ENCODE measurements at places on chromosomes 2 and 18.
A peak's percentile ranks its signal among the peaks of the same experiment; 100 is the strongest.

DNA sequence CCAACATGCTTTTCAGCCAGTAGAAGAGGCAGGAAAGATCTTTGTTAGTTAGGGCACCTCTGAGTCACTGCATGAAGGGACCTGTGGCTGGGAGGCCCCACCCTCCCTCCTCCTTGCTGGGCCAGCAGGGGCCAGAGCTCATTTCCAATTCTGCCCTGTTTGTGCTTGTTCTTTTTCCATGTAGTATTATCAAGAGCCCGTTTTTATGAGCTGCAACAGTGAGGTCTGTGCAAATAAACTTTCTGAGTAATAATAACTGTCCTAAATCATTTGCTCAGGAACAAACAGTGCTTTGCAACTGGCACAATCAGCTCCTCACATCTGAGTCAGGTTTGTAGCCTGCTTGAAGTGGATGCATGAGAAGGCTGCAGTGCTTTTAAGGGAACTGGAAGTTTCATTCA is 128.0 kb downstream of the ARL4C start:
- no peak for DNase-seq

DNA sequence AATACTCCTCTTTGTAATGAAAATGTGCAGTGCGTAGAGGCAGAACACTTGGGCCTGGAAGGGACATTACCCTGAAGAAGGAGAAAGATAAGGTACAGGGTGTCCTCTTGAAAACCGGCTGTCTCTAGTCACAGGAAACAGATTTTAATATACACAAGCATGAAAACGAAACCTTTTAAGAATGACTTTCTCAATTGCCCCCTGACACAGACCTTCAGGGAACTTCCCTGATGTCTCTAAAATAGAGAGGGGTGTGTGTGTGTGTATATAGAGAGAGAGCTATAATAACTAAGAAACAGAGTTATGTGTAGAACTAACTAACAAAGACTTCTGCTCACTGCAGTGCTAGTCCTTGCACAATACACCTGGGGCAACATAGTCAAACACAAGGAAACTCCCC is 780.0 kb downstream of the CNTNAP5 start:
- no peak for DNase-seq

- no peak for DNase-seq
Observed at GRCh38 chr2:44549099-44549471, 187.3 kb downstream of the CAMKMT start.

GRCh38 chr2:95261602-95262001 is 12.6 kb upstream of the PROM2 start:
- peak; percentile 92 for DNase-seq

- no peak for DNase-seq
Observed at GRCh38 chr18:2976218-2977132, 36.5 kb downstream of the LPIN2 start.

GRCh38 chr18:63147973-63148372 is 171.6 kb downstream of the BCL2 start:
- DNase-seq = no peak

DNA sequence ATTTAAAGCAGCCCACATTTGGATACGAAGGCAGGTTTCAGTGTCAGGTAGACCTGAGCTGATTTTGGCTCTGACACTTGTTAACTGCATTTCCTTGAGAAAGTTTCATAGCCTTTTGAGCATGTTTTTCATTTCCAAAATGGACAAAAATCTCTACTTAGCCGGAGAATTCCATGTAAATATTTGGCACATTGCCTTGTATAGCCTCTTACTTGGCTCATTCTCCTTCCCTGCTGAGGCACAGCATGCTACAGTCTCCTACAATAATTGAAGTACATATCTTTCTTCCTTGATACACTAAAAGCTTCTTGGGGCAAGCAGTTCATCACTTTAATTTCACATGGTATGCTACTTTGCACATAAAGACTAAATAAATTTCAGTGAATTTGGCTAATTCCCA is 772.2 kb upstream of the CHAC2 start:
- no peak for DNase-seq

GRCh38 chr18:74316257-74317170 is 875 bp downstream of the C18orf63 start:
- no peak for DNase-seq

- no peak for DNase-seq
Observed at GRCh38 chr18:6423289-6423688, 8.6 kb upstream of the L3MBTL4 start.

GRCh38 chr2:218605432-218605831 is 2.3 kb upstream of the PLCD4 start:
- DNase-seq = no peak

DNA sequence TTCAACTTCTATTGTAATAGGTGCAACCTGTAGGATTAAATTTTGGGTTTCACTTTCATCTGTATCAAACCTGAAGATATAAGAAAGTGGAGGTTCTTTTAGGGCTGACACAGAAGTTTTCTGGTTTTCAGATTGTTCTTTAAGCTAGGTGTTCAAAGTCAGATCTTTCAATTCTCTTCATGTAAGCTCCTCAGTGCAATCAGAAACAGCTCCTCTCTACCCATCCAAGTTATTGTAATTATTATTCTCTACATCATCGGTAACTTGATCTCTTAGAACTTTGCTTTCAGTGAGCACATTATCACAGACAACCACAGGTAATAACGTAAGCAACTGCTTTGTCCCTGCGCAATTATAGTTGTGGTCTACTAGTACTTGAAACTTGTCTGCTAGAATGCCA is 179.4 kb downstream of the MYCN start:
- DNase-seq = no peak

DNA sequence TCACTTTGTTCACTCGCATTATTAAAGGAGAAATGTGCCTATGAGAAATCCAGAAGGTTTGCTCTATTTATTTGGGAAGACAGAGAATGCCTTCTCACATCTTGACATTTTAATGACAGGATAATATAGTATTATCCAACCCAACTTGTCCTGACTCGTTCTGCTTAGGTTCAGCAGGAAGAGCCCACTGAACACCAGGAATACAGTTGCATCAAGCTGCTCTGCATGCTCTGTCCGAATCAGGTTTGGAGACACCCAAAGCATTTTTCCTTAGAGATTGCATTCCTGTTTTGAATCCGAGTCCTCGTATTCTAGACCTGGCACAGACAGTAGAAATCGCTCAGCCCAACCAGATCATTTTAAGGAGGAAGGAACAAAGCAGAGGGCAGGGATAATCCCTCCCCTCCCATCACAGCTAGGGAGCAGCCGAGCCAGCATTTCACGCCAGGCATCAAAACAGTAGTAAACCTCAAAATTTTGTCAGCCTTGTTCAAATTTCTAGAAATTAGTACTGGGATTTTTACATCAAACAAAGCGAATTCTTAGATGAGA is 837.4 kb upstream of the ID2 start:
- DNase-seq = no peak

- no peak for DNase-seq
Observed at GRCh38 chr2:45616658-45617411, 5.8 kb upstream of the SRBD1 start.

DNA sequence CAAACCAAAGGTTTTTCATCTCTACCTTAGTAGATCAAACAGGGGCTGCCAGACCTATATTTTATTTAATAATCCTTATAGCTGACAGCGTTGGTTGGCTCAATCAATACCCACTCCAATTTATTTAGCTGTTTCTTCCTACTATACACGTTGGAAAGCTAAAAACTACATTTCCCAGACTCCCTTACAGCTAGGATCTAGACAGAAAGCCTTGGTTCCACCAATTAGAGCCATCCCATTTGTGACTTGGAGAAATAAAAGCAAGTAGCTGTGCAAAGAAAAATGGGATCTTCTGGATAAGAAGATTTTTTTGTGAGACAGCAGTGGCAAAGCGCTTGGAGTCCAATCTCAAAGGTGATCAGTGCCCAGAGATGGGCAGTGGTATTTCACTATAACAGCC is 331.3 kb upstream of the MEIS1 start:
- DNase-seq = no peak

GRCh38 chr2:190679813-190680591 is 31.1 kb downstream of the NAB1 start:
- DNase-seq = no peak

DNA sequence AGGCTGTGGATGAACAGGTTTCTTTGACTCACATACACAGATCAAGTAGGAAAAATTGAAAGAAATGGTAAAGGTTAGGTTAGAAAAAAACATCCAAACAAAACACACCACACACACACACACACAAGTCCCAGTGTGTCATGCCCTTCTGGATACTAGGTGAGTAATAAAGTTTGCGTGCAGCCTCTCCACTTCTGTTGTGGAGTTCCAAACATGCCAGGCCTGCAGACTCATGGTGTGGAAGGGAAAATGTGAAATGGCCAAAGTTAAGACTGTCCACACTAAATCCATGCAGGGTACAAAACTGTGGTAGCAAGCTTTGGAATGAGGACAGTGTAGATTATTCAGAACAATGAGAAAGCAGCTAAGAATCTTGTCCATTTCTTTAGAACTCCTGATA is 114.6 kb downstream of the IKZF2 start:
- no peak for DNase-seq

DNA sequence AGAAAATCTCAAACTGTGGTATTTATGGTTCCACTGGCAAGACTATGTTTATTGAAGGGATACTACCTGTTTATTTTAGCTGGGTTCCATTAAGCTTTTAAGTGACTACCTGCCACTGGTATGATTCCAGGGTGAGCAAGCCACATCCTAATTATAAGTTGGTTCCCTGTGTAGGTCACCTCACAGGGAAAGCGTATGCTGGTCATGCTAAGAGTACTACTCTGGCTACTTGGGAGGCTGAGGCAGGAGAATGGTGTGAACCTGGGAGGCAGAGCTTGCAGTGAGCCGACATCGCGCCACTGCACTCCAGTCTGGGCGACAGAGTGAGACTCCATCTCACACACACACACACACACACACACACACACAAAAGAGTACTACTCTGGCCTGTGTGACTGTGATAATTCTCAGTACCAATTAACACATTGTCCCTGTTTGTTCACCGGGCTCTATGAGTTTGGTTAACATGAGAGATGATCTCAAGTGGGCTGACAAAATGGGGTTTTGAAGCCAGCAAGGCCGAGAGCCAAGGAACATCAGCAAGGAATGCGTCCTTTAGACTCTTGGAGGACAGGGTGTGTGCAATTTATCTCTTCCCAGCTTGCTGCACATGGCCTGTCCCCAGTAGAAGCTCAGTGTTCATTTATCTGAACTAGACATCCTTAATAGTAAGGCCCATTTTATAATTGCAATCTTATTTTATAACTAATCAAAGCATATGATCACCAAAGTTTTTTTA is 15.2 kb upstream of the ITSN2 start:
- no peak for DNase-seq

DNA sequence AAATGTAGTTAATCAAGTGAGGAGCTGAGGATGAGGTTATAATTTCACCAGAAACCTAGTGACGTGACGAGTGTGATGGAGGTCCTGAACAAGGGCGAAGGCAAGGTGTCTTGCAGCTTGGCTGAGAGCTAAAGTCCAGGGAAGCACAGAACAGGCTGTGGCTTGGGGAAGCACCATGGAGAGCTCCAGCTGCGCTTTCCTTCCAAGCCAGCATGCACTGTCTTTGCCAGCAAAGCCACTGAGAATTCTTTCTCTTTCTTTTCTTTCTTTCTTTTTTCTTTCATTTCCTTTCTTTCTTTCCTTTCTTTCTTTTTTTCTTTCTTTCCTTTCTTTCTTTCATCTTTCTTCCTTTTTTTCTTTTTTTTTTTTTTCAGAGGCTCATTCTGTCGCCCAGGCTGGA is 239.3 kb downstream of the FBXO15 start:
- DNase-seq = no peak

DNA sequence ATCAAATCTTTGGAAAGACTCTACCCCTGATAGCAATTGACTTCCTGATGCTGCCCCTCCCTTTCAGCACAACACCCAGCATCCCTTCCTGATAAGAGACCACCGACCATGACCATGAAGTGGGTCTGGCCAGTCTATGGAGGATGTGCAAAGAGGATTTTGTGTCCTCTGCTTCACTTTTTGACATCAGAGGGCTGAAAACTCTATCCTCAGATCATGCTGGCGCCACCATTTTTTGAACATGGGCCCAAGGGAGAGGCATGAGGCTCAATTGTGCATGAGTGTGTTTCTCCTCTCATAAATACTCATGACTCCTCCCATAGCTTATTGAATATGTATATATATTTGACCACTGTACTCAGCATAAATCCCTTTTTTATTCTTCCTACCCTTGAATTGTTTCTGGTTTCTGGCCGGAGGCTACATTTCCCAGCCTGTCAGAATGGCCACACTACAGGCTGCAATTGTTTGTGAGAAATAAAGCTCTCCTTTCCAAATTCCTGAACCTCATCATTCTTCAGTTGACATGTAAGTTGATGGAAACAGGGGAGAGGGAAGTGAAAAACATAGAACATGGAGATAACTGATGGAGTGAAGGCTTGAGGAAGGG is 314.1 kb downstream of the MYCN start:
- DNase-seq = no peak

DNA sequence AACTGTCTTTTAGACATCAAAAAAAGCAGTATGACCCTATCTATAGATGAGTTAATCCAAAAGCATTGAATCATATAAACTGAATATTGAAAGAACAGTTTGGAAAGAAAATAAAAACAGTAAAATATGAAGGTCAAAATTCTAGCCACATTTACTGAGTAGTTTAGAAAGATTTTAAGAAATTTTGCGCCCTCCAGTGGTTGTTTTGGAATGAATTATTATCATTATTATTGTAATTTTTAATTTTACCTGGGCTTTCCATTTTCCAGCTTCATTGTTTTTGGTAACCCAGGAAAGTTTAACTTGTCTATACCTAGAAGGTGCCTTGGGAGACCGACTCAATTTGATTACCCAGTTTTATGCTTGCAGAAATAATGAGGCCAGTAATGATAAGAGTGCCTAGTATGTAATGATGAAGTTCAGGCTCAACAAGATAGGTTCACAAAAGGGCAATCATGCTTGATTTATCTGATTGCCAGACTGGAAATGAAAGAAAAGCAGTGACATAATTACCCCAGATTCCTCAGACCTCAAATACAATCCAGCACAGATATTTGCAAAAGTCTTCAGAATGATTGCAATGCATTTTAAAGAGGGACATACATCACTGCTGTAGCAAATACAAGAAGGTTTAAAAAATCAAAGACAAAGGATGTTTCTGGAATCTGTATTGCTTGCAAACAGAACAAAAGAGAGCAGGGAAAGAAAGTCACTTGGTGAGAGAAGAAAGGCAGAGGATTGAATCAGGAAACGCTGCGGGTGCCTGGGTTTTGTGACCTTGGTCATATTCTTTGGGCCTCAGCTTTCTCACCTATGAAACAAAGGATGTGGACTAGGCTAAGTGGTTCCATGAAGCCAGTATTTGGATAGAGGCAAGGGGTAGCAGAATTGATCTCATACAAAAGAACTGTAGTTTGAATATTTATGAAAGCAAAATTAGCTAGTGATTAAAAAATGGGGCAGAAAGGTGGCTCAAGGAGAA is 153.8 kb downstream of the MAP2 start:
- DNase-seq = peak; percentile 32

- DNase-seq = no peak
Observed at GRCh38 chr2:168135630-168136029, 111.8 kb downstream of the STK39 start.

DNA sequence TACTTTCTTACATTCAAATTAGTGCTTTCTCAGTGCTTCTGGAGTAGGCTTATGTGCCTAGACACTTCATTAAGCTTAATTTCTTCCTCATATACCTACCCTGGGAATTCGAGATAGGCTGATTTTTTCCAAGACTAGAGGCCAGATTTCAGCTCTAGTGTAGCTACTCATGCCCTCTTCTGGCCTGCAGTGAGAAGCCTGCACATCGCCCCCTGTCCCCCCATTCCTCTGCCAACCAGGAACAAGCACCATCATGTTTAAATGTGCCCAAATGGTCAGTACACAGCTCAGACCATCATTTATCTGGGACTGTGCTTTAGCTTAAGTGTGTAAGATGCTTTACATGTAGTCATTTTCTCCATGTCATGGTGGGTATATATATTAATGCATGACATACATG is 1218.8 kb upstream of the LRRTM1 start:
- DNase-seq = no peak

- no peak for DNase-seq
Observed at GRCh38 chr2:144944546-144945220, 424.8 kb upstream of the ZEB2 start.

All from inflammatory macrophage (primary cell).